ENCODE measurements at places on chromosomes 2 and 18.

DNA sequence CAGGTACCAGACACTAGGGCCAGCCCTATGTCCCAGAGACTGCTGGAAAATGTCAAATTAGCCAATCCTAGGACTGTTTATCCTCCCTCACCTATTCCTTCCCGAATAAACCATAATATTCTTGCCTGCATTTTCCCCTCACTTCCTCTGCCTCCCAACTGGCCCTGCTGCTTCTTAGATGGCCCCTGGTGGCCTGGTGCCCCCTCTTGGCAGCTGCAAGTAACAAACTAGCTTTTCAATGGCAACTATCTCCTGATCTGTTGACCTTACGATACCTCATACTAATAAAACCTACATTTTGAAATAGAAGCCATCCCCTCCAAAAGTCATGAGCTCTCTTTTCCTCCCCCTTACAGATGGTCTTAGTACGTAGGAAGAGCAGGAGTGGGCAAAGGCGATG lies 132.0 kb downstream of the ALPK2 start:
- no peak for DNase-seq

DNA sequence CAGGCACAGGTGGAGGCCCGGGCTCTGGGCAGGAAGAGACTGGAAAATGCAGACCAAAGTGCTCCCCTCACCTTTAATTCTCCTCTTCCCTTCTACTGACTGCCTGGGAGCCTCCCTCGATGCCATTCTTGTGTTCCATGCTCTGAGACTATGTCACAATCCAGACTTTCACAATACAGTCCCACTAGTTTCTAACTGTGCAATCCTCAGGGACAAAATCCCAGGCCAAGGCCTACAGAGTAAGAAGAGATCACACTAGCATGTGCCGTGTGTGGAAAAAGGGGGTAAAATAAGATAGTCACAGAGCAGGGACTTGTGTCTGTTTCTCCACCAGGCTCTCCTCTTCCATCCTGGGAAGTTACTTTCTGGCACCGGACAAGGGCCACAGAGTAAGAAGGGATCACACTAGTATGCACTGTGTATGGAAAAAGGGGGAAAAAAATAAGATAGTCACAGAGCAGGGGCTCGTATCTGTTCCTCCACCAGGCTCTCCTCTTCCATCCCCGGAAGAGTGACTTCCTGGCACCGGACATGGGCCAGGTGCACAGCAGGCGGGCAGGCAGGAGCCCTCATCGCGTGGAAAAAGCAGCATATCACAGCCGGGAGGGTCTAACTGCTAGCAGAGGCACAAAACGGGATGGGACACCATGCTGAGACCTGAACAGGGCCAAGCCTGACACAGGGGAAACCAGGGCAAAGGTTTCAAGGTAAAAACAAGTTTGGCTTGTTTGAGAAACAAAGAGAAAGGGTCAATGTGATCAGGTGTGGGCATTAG lies 9.6 kb downstream of the CYB5A start:
- DNase-seq: no peak

- DNase-seq: no peak
These were observed 87.9 kb upstream of the KCNH7 start for GRCh38 chr2:162926501-162926900.

DNA sequence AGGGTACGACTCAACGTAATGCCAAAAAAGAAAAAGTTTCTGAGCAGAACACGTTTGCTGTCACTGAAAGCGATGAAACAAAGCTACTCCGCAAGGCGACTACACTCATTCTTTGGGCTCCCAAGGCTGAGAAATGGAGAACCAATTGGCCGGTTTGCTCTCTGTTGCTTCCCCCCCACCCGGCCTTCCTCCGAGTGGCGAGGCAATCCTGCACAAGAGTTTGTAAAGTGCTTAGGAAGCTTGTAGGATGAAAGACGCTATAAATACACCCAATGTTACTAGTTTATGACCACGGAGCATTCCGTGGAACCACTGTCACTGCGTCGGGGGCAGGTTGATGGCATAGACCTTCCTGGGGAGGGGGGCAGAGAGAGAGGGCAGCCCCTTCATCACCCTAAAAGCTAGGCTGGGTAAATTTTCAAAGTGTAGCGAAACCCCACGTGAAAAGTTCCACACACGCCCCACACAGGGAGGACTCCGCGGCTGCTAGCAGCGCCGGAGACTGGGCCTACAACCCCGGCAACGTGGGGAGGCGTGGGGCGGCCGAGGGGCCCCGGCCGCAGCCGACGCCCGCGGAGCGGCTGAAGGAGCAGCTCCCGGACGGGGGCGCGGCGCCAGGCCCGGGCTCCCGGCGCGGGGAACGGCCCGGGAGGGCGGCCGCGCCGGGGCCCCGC lies 915 bp downstream of the CUL3 start:
- DNase-seq: no peak

- no peak for DNase-seq
These were observed 25.0 kb downstream of the FASTKD2 start for GRCh38 chr2:206790311-206790935.

GRCh38 chr18:62933261-62933887 lies 218.0 kb downstream of the PHLPP1 start:
- DNase-seq: no peak

- no peak for DNase-seq
These were observed 123.9 kb downstream of the TMEM17 start for GRCh38 chr2:62382122-62382521.

- DNase-seq: no peak
These were observed 22.6 kb downstream of the GREB1L start for GRCh38 chr18:21264651-21265050.

DNA sequence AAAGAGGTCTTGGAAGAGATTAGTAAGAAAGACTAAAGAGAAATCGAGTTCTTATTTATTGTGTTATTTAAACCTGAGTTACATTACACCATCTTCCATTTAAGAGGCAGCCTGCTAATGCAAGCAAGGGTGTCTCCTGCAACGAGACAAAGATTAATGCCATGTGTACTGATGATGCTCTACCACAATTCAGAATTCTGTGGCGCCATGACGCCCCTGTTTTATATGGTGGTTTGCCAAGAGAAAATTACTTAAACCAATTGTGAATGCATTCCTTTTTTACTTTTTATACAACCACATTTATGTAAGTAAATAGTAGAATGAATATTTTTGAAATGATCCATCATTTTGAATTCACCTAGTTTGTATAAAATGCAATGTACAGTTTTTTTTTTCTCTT lies 356.1 kb upstream of the ZEB2 start:
- DNase-seq: no peak

Data from cortex of kidney (tissue), 1 donor.